ENCODE measurements at places on chromosomes 3 and 15. TPM values are rescaled to one million over a fixed set of nuclear protein-coding genes. Genes with fewer than 3 reads are reported as not detected.

- ATAC-seq = no peak
Observed at GRCh38 chr3:38154625-38155255, 10.6 kb upstream of the OXSR1 start.

DNA sequence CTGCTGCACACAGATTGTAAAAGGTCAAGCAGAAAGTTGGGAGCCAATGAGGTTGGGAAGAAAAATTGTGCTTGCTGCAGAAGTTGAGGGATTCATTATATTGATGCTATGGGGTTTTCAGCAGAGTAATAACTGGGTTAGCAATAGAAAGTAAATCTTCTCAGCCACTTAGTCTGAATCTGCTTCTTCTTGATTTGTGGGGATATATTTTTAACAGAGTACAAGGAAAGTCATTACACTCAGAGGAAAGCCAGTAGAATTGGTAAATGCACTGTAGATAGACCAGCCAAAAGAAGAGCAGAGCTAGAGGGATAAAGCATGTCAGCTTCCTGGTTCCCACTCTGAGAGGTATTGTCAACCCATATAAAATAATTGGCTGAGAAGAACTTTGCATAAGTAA, 663.6 kb downstream of the NLGN1 start:
- no peak for ATAC-seq

GRCh38 chr3:18725668-18726407, 300.7 kb upstream of the SATB1 start:
- peak; percentile 50 for ATAC-seq

DNA sequence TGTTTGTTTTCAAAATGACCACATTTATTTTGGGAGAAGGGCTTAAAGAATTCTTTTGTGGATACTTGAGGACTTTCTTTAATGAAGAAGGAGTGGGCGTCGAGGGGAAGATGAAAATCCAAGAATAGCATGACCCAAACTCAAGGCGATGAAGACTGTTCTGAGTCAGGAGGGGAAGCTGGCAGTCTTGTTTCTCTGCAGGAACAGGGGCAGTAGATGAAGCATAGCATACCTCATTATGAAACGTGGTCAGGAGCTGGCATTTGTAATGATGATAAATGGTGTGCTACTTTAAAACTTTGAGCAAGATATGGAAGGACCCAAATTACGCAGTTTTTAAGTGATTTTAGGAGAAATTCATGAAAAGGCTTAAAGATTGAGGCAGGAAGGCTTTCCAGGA, 549.0 kb downstream of the IGSF11 start:
- ATAC-seq = no peak

Gene DGKG
- total RNA-seq = 1.1 TPM

Gene CAV3
- not detected for total RNA-seq

Gene STOML1
- 4.8 TPM for total RNA-seq

Gene TMEM39A
- 48.1 TPM for total RNA-seq

All from activated T-helper 17 cell treated with anti-CD3 and anti-CD28 coated beads, Interleukin-2, amount 50 U/mL, for 72 hours (primary cell).